ENCODE measurements at places on chromosomes 1 and 21.
A peak's percentile ranks its signal among the peaks of the same experiment; 100 is the strongest.

GRCh38 chr1:49576327-49576901, 447.3 kb downstream of the AGBL4 start:
- no peaks in the 10 kb centered on the region for H3K36me3 ChIP-seq
- no peaks in the 10 kb centered on the region for H3K27me3 ChIP-seq
- no peak overlapping the region for H3K27ac ChIP-seq
- no peaks in the 10 kb centered on the region for H3K4me1 ChIP-seq

DNA sequence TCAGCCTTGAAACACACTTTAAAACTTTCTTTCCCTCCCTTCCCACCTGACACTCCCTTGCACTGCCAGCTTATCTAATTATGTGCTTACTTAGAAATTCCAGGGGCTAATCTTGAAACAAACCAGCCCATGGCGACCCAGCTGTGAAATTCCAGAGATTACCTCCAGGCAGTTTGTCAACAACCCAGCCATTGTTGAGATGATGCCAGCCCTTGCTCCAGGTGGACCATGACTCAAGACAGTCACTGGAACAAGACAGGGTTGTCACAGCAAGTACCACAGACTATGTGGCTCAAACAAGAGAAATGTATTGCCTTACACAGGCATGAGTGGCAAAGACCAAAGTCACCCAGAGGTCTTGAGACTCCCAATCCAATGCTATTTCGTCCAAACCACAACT, 7.9 kb downstream of the FYB2 start:
- no peaks in the 10 kb centered on the region for H3K36me3 ChIP-seq
- H3K27me3 ChIP-seq: peaks cover 5% of the 10 kb centered on the region
- no peaks in the 10 kb centered on the region for H3K4me1 ChIP-seq
- no peak overlapping the region for H3K27ac ChIP-seq
- DNase-seq: no peak
- no peak overlapping the region for H3K4me3 ChIP-seq

GRCh38 chr1:2313651-2314261, 77.6 kb downstream of the MORN1 start:
- H3K4me3 ChIP-seq: peak overlapping the region; percentile 57
- peak overlapping the region; percentile 94 for H3K27ac ChIP-seq
- no peak for DNase-seq
- H3K36me3 ChIP-seq: peaks cover 11% of the 10 kb centered on the region
- H3K4me1 ChIP-seq: peaks cover 58% of the 10 kb centered on the region
- H3K27me3 ChIP-seq: no peaks in the 10 kb centered on the region

DNA sequence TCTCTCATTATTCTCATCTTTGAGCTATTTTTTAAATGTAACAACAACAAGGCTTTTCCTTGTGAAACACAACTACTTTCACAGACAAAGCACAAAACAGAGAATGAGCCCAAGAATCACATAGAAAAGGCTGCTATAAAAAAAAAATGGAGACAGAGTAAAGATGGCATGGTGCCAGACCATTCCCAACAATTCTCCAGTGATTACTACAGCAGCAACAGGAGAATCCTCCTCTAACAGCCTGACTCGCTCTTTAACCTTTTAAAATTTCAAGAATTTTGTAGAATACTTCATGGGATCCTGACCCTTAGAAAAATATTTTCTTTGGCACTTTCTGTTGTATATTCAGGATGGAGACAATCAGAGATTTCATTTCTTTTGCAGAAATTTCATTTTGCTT, 3.8 kb upstream of the BCAS2 start:
- DNase-seq: no peak
- H3K27me3 ChIP-seq: no peaks in the 10 kb centered on the region
- H3K4me3 ChIP-seq: no peak overlapping the region
- no peaks in the 10 kb centered on the region for H3K36me3 ChIP-seq

GRCh38 chr1:43933386-43934100, at the start of gene ARTN:
Gene ARTN (plus strand): TSS chr1:43933801. CDS start chr1:43935657, 1,856 bp downstream.
- H3K4me1 ChIP-seq: no peaks in the 10 kb centered on the region
- H3K27ac ChIP-seq: no peak within 1 kb of the TSS
- H3K36me3 ChIP-seq: no peaks in the 10 kb centered on the region
- peak within 1 kb of the TSS; percentile 42 for H3K4me3 ChIP-seq
- no peak for DNase-seq

GRCh38 chr1:106846656-106847055, 209.8 kb upstream of the PRMT6 start:
- no peaks in the 10 kb centered on the region for H3K4me1 ChIP-seq
- DNase-seq: no peak
- H3K36me3 ChIP-seq: no peaks in the 10 kb centered on the region
- no peak overlapping the region for H3K4me3 ChIP-seq
- no peaks in the 10 kb centered on the region for H3K27me3 ChIP-seq

Data from tibial nerve (tissue), 4 donors.